ENCODE measurements at places on chromosomes 1 and 21. TPM values are rescaled to one million over a fixed set of nuclear protein-coding genes. Genes with fewer than 3 reads are reported as not detected.

GRCh38 chr1:42014823-42015222 is 96.1 kb upstream of the HIVEP3 start:
- H3K27ac ChIP-seq, result no peak overlapping the region
- H3K4me3 ChIP-seq, result no peak overlapping the region
- no peak for DNase-seq
- no peaks in the 10 kb centered on the region for H3K36me3 ChIP-seq
- H3K27me3 ChIP-seq, result no peaks in the 10 kb centered on the region

DNA sequence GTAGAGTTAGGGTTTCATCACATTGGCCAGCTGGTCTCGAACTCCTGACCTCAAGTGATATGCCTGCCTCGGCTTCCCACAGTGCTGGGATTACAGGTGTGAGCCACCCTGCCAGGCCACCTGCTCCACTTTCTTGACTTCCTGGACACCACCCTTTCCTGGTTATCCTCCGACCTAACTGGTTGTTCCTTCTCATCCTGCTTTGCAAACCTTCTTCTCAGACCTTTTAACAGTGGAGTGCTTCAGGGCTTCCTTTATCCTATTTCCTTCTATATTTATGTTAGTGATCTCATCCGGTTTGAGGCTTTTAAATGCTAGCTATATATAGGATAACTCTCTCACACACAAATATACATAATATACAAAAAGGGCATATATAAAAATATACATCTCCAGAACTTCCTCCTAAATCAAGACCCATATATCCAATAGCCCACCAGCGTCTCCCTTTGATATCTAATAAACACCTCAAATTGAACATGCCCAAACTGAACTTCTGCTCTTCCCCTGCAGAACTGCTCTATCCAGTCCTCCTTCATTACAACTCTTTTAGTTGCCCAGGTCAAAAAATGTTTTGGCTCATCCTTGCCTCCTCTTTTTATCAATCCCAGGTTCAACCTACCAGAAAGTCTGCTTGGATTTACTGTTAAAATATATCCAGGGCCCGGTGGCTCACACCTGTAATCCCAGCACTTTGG is 19.5 kb upstream of the UQCRHL start:
- no peaks in the 10 kb centered on the region for H3K27me3 ChIP-seq
- H3K27ac ChIP-seq, result no peak overlapping the region
- no peaks in the 10 kb centered on the region for H3K36me3 ChIP-seq
- DNase-seq, result no peak
- no peaks in the 10 kb centered on the region for H3K4me1 ChIP-seq

- H3K4me3 ChIP-seq, result no peak overlapping the region
- H3K4me1 ChIP-seq, result peaks cover 21% of the 10 kb centered on the region
Observed at GRCh38 chr1:10728595-10729410, 67.6 kb downstream of the CASZ1 start.

GRCh38 chr1:107874221-107874620 is 90.8 kb downstream of the VAV3 start:
- no peaks in the 10 kb centered on the region for H3K27me3 ChIP-seq
- no peak overlapping the region for H3K27ac ChIP-seq
- H3K4me3 ChIP-seq, result no peak overlapping the region
- H3K36me3 ChIP-seq, result no peaks in the 10 kb centered on the region
- no peak for DNase-seq

- H3K27me3 ChIP-seq, result no peaks in the 10 kb centered on the region
- no peaks in the 10 kb centered on the region for H3K4me1 ChIP-seq
- H3K4me3 ChIP-seq, result no peak overlapping the region
Observed at GRCh38 chr1:94012708-94013366, 103.6 kb upstream of the GCLM start.

GRCh38 chr1:154773551-154773950 is 96.5 kb downstream of the KCNN3 start:
- H3K27me3 ChIP-seq, result no peaks in the 10 kb centered on the region
- no peaks in the 10 kb centered on the region for H3K4me1 ChIP-seq
- no peak overlapping the region for H3K27ac ChIP-seq
- H3K36me3 ChIP-seq, result no peaks in the 10 kb centered on the region

DNA sequence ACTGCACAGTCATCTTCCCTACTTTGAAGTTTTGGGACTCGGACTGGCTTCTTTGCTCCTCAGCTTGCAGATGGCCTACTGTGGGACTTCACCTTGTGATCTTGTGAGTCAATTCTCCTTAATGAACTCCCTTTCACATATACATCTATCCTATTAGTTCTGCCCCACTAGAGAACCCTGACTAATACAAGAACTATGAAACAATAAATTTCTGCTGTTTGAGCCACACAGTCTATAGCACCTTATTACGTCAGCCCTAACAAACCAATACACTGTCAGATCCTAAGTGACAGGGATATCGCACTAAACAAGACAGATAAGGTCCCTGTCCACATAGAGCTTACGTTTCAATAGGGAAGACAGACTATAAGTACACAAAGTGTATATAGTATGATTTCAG is 120.1 kb downstream of the PLPP3 start:
- H3K27me3 ChIP-seq, result no peaks in the 10 kb centered on the region
- H3K4me3 ChIP-seq, result no peak overlapping the region
- no peak overlapping the region for H3K27ac ChIP-seq
- DNase-seq, result no peak
- H3K36me3 ChIP-seq, result no peaks in the 10 kb centered on the region

DNA sequence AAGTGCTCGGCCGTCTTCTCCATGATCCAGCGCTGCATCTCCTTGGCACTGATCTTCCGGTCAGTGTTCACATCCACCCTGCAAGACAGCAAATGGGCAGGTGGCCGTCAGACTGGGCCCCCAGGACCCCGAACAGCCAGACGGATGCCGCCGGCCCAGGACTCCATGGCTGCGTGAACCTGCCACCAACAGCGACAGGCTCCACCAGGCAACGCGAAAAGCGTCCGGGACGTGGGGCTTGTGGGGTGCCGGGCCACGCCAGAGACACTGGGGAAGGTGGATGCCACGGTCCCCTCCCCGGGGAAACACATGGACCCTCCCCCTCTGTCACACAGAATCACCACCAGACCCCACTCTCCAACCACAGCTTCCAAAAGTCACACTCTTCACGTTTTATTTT is 7.9 kb downstream of the SDF4 start:
- H3K4me1 ChIP-seq, result peaks cover 6% of the 10 kb centered on the region
- no peaks in the 10 kb centered on the region for H3K36me3 ChIP-seq
- no peak overlapping the region for H3K27ac ChIP-seq
- H3K4me3 ChIP-seq, result no peak overlapping the region
- no peak for DNase-seq
- no peaks in the 10 kb centered on the region for H3K27me3 ChIP-seq

DNA sequence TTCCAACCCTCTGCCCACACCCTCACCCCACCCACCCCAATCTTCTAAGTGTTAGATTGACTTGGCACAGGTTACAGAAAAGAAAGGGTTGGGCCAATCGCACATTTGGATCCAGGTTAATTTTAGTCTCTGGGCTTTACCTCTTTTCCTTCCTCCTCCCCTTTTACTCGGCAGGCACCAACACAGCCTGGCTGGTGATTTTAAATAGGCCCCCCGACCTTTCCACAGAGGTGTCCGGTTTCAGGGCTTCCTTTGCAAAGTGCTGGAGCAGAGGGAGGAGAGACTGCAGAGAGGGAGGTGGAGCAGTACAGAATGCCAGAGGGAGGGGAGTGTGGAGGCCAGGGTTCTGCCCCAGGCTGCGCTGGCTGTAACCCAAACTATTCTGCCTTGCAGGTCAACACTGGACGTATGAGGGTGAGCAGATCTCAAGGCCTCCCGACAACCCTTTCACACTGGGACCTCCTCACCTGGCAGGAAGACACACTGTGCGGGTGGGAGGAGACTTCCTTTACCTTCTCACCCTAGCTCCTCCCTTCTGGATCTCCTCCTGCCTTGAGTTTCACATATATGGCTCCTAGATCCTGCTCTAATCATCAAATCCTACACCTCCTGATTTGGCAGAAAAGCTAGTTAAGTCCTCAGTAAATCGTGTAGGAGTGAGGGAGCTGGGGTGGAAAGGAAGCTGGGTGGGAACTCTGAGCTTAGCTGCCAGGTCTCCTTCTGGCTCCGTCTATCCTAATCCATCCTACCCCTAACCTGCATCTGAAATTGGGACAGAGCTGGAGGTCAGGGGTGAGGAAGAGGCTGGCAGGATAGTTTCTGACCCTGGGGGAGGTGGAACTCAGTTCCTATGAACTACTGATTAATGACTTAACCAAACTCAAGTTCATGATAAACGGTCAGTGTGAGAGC is 2.4 kb downstream of the CA14 start:
- no peaks in the 10 kb centered on the region for H3K27me3 ChIP-seq
- no peak overlapping the region for H3K4me3 ChIP-seq
- peak overlapping the region; percentile 56 for H3K27ac ChIP-seq

The ADGRL2 gene
- total RNA-seq, result 78.8 TPM

DNA sequence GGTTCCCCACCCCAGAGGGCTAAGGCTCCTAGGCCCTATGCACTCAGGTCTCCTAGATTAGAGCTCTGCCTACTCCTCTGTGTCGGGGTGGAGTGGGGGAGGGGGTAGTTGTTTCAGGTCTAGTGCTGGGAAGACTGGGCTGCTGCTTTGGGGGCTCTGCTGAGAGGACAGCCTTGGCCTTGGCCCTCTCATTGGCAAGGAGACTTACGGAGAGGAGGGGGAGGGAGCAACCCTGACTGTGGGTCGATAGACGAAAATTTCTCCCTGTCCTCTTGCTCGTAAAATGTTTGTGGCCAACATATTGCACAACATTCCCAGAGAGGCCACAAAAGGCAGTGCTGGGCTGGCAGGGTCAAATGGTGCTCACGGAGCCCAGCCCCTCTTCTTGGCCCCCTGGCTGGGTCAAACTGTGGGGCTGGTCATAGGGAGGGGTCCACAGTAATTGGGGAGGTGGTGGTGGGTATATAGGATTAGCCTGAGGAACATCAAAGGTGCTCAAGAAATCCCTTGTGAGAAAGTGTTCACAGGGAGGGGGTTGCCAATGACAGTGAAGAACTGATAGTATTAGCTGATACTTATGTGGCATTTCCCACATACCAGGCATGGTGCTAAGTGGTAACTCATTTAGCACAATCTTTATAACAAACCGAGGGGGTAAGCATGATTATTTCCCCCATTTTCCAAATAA is 8.5 kb upstream of the DMBX1 start:
- DNase-seq, result no peak
- no peaks in the 10 kb centered on the region for H3K36me3 ChIP-seq
- peaks cover 96% of the 10 kb centered on the region for H3K27me3 ChIP-seq
- H3K4me3 ChIP-seq, result no peak overlapping the region

The CFAP410 gene
- total RNA-seq, result 20.8 TPM
